Stimulated activated CD4-positive, alpha-beta T cell treated with anti-CD3 and anti-CD28 coated beads, TNF-alpha, amount 100 ng/mL, for 4 hours (primary cell): ENCODE measurements at places on chromosomes 5 and 9.

DNA sequence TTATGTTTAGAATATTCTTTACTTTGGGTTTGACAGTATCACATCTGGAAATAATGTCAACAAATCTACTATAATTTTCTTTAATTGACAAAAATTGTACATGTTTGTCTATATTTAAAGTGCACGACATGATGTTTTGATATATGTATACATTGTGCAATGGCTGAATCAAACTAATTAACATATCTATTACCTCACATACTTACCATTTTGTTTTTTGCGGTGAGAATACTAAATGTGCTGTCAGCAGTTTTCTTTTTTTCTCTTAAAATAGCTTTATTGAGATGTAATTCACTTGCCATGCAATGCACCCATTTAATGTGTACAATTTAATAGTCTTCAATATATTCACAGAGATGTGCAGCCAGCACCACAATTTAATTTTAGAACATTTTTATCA, 10.6 kb upstream of the C6 start:
- no peak for DNase-seq

DNA sequence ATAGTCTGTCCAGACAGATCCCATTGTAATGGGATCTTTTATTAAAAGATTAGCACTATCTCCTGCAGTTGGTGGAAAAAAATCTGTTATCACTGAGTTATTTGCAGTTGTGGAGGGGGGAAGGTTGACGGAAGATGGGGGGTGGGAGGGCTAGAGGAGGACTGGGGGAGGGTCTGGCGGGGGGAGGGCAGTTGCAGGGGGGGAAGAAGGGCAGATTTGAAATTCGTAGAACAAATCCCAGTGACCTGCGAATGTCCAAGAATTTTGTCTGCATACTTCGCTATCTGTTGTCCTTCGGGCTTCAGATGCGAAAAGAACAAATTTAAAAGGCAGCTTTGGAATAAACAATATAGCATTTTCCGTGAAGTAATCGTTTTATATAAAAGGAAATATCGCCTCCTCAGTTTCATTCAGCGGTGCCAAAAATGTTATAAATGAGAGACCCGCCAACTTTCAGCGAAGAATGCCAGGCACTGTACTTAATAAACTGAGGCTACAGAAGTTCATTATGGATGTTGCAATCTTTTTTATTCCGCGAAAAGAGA, 1.3 kb upstream of the FST start:
- DNase-seq: no peak

DNA sequence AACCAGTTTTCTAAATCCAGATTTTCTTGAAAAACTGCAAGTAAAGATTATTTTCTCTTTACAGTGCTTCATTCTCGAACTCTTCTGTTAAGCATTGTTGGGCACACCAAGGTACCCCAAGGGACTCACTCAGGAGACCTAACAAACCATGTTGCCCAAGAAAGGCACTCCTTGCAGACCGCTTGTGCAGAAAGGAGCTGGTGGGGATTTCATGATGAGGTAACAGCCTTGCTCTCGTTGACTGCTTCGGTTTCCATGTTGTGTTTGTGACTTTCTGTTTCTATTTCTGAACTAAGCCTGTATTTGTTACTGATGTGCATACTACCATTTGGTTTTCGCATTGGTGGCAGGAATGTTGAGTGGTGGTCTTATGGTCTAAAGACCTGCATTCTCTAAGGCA, 266.6 kb upstream of the DAP start:
- no peak for DNase-seq

GRCh38 chr9:127538849-127539258, 73.2 kb upstream of the STXBP1 start:
- no peak for DNase-seq

- no peak for DNase-seq
These were observed 302.5 kb downstream of the TENT4A start for GRCh38 chr5:7015586-7016256.

DNA sequence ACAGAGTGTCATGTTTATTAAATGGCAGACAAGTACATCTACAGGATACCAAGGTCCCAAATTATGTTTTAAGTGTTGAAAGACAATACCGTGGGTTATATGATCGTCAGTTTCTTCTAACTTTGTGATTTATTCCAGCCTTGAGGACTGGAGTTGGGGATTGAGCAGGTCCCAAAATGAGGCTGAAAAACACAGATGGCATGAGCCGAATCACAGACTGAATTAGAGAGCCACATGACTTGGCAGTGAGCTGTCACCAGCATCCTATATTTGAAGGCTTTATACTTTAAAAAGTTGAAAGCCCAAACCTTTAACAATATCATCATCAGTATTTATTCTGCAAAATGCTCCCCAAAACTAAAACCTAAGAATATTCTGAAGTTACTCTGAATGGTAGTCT, 79.4 kb downstream of the ADAMTS16 start:
- no peak for DNase-seq

DNA sequence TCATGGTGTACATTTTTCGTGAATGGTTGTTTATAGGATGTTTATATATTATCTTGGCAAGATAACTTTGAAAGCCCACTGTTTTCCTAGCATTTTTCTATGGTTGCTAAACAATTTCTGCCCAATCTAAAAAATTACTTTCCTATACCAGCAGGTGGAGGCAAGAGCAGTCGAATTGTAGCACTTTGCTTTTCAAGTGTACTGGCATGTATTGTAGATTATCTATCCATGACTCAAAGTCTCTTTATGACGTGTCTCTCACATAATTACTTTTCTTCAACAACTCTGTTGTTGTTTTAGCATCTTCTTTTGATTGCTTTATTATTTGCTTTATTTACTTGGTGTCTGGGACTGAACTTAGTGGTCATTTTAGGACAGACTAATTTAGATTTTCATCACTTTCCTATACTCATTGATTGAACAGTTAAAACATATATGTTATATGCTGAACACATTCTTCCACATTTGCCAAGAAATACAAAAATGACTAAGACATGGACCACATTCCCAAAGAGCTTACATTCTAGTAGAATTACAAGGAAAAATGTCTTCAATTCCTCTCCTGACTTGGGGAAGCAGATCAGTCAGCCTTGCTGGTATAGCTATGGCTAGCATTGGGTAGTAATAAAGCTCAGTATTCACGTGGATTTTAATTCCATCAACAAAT, 20.7 kb downstream of the NLN start:
- DNase-seq: no peak

- DNase-seq: no peak
These were observed 8.1 kb upstream of the RNU6ATAC start for GRCh38 chr9:134172198-134173126.

GRCh38 chr5:79685627-79686026, 4.0 kb upstream of the CMYA5 start:
- no peak for DNase-seq

GRCh38 chr9:114674798-114675540, 7.0 kb downstream of the TEX48 start:
- DNase-seq: no peak

DNA sequence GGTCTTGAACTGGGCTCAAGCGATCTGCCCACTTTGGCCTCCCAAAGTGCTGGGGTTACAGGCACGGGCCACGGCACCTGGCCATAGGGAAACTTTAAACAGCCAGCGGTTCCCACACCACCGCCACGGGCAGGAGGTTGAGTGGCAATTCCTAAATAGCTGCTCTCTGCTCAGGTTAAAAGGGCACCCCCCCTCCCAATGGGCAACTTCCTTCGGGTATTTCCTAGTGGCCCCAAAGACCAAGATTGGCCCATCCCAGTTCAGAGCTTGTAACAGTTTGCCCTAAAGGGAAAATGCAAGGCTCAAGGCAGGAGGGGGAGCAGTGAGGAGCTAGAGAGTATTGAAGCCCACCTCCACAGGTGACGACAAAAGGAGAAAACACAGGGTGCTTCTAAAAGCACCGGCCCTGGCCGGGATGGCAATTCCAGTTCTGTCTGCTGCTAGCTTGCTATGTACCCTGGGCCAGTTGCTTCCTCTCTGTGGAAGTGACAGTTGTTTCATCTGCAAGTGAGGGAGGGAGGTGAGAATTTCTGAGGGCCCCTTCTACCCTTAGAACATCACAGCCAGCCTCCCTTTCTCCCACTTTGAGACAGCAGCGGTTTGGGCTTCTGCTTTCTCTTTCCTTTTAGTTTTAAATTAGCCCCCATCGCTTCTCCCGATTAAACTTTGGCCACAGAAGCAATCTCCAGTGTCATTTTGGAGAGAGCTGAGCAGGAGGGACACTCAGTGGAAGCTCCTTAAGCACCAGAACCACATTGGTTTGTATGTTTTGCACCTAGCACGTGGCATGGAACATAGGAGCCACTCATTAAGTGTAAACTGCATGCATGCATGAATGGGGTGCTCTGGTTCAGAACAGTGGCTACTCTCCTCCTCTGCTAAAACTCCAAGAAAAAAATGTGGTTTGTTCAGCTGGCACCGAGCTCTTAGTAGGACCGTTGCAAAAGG, 17.3 kb upstream of the TNIP1 start:
- DNase-seq: no peak

DNA sequence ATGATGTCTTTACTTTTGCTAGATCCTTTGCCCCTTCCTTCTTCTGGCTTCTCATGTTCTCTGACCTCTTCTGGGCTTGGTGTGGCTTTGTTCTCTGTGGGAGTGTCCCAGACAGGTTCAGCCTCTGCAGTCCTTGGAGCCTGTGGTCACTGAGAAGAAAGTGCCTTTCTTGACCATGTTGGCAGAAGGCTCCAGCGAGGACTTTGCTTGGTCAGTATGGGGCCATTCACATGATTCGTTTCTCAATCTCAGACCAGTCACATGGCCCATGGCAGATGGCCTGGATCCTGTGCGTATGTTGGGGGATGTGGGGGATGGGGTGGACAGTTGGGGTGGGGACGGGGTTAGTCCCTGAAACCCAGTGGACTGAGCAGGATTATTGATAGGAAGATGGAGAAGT, 274.1 kb downstream of the ARHGAP26 start:
- no peak for DNase-seq

GRCh38 chr5:95759634-95760033, 28.5 kb downstream of the RHOBTB3 start:
- DNase-seq: no peak

GRCh38 chr9:128972956-128973355, 25.5 kb downstream of the NUP188 start:
- DNase-seq: no peak

DNA sequence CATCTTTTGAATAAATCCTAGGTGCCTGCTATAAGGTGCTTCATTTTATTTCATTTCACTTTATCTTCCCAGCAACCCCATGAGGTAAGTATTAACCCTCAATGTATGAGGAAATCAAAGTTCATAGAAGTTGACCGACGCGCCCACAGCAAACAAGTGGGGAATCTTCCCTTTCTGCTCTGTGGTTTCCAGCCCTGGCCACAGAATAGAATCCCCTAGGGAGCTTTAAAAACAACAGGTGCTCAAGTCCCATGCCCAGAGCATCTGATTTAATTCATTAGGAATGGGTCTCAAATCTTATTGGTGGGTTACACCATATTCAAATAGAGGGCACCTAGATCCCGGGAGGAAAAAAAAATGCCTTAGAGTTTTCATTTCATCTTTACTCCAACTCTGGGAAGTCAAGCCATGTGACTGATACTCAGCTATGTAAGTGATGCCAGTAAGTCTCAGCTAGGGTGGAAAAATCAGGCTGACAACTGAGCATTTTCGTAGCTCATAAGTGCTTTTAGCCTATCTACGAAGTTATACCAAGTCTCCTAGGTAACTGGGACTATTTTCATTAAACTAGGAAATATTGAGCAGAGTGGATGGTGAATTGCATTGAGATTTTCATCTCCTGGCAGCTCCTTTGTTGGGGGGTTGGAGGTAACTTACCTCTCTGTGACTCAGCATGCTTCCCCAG, 353.4 kb upstream of the SLC30A5 start:
- DNase-seq: no peak

DNA sequence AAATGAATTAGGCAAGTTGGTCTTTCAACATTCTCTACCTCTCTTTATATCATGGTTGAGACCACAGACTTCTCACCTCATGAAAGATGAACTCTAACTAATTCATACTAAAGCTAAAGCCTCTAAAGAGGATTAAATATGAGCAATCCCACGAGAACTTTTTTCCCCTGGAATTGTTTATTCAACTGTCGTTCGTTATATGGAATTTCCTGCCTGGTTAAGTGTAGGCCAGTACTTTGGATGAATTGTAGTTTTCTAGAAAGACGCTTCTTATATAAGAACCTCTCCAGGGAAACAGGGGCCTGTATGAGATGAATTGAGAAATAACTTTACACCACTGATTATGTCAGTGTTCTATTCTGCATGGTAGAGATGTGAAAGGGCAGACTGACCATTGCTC, 42.9 kb downstream of the PDCD1LG2 start:
- DNase-seq: no peak

- no peak for DNase-seq
These were observed 1.3 kb downstream of the MARVELD2 start for GRCh38 chr5:69416180-69416579.

DNA sequence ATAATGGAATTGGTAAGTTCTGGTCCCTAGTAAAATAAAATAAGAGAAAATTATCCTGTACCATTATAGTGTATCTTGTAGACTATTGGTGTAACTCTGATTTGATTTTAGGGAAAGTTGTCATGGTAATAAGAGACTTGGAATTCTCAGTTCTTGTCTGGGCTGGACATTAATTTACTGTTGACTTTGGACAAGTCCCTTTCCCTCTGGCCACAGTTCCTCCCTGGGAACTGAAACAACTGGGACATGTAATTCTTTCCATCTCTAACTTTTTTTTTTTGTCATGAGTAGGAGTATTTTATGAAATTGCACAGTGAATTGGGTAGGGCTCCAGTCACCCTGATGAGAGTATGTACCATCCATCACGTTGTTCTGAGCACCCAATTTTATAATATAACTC, 15.0 kb downstream of the GLRA1 start:
- no peak for DNase-seq

DNA sequence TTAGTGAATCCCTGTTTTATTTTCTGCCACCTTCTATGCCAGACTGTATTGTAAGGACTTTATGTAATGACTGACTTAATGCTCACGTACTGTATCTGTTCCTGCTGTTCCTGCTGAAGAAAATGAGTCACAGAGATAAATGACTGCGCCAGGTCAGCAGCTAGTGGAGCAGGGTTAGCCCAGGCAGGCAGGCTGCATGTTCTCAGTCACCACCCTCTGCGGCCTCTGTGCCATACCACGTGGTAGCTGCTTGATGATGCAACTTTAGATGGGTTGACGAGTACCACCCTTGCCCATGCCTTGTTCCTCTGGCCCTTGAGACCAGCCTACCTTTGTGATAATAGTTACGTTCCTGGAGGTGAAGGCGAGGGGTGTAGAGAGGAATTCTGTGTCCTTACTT, 161.9 kb downstream of the TRIO start:
- DNase-seq: no peak

- no peak for DNase-seq
These were observed 63.3 kb downstream of the CSF2 start for GRCh38 chr5:132136906-132137305.

DNA sequence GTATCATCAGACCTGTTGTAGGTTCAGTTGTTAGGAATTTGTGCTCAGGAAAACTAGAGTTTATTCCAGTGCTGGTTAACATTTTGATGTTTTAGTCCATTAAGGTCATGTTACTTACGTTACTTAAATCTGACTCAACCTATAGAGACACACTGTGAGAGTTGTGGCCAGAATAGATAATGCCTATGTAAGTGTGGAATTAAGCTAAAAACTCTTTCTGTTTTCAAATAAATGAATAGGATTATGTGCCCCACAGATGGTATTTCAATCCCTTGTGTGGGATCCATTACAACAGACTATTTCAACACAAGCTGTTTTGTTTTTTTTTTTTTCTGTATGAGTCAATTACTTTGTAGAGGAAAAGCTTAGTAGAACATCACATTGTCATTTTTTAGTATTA, 68.1 kb downstream of the MEGF10 start:
- no peak for DNase-seq
